Hindlimb muscle (tissue), 1 donor: ENCODE measurements at places on chromosomes 12 and 14.

- no peak for DNase-seq
Observed at GRCh38 chr12:98821232-98821631, 176.1 kb downstream of the APAF1 start.

GRCh38 chr12:11607313-11608081 lies 42.0 kb upstream of the ETV6 start:
- DNase-seq = no peak

- DNase-seq = no peak
Observed at GRCh38 chr12:89411846-89412245, 59.5 kb upstream of the DUSP6 start.

DNA sequence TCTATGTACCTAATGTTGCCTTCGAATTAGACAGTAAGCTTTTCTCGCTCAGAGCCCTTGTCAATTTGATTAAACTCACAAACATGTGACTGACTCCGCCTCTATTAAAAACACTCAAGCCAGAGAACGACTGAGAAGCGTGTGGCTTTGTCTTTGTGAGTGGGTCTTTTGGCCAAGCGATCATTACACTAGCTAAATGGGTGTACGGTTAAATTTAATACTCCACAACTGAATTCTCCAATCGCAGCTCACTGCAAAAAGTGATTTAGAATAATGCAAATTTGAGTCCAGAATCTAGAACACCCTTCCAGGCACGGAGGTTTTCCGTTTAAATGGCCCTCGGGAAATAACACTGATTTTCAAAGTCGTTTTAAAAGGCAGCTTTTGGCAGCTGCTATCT lies 253.7 kb downstream of the EFCAB11 start:
- no peak for DNase-seq

DNA sequence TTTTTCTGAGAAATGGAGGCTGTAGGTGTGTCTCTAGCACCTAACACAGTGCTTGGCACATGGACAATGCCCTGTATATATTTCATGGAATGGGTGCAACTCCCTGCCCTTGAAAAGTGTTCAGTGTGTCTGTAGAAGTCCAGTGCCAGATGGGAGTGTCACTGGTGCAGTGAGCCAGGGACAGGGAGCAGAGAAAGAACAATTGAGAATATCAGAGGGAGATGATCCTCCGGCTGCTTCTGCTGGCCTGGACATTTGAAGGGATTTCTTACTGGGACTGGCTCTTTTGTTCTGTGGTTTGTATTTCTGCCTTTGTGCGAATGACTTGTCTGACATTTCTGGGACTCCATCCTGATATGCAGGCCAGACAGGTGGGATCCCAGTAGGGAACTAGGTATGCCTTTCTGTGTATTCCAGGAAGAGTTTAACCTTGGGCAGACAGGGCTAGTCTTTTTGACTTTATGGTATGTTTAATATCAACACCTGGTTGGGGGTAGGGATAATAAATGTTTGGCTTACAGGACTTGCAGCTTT lies 328.0 kb downstream of the NRXN3 start:
- DNase-seq = no peak

- no peak for DNase-seq
Observed at GRCh38 chr12:81284137-81284536, 206.3 kb downstream of the ACSS3 start.

DNA sequence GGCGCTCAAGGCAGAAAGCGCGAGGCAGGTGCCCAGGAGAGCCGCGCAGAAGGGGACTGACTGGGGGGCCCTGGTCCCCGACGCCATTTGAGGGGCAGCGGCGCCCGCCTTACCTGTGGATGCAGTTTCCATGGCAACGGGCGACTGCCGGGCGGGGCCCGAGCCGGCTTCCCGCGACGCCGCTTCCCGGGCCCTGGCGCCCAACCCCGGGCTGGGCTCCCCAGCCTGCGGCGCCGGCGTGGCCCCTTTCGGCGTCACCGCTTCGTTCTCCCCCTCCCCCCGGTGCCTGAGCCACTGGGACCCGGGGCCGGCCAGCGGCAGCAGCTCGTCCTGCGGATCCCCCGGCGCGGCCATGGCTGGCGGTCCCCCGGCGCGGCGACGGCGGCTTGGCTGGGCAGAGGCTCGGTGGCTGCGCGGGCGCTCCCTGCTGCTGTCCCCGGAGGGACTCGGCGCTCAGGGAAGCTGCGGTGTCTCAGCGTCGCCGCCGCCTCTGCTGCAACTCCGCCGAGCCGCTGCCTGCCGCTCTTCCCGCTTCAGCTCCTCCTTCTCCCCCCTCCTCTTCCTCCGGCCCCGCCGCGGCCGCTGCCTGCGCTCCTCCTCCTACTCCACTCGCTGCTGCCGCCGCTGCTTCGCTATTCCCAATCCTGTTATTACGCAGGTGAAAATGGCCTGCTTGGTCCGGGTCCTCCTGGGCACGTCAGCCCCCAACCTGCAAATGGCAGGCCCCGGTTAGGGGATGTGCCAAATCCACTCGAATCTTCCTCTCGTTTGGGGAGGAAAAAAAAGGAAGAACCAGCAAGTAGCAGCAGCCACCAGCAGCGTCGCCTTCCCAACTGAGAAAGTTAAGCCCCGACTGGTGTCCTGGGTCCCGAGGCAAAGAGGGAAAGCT lies at the start of gene RTN1:
Gene RTN1 (minus strand): TSS at position 500 of the 889 bp plus-strand sequence. CDS start 146 bp downstream, at position 354.
- DNase-seq = peak; percentile 38

- DNase-seq = no peak
Observed at GRCh38 chr14:33062881-33063280, 124.2 kb downstream of the NPAS3 start.

DNA sequence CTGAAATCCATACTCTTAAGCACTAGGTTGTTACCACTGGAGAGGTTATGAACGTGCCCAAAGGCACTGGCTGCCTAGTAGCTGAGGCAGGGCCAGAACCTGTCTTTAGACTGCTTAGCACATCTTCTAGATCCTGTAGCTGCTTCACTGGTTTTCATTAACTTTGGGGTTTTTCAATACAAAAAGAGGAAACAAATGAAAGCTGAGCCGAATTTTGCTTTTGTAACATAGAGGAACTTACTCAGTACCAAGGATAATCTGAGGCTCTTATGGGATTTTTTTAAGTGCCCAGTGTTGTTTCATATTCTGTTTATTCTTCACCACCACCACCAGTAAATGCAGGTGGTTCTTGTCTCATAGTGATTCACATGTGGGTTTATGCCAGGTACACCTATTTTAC lies 396.1 kb downstream of the RAD51B start:
- no peak for DNase-seq

GRCh38 chr14:31897581-31898186 lies 179.4 kb upstream of the ARHGAP5 start:
- no peak for DNase-seq

GRCh38 chr14:24662753-24663152 lies 28.8 kb upstream of the GZMB start:
- peak; percentile 13 for DNase-seq

DNA sequence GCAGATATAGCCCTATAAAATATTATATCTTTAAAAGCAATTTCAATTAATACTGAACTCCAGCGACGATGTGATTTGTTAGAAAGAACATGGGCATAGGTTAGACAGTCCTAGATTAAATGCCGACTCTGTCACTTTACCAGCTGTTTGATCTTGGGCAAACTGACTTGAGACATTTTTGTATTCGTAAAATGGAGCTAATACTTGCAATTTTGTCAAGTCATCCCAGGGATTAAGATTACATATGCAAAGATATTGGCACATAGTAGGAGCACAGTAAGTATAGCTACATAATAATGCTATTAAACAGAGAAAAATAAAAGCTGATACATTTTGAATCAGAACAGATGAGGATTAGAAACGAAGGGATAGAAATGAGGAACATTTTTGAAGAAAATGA lies 9.0 kb downstream of the INSM2 start:
- no peak for DNase-seq

GRCh38 chr12:562634-563033 lies 100.6 kb downstream of the NINJ2 start:
- DNase-seq = no peak

GRCh38 chr12:115920395-115921183 lies 356.9 kb downstream of the MED13L start:
- DNase-seq = no peak
